ENCODE measurements at places on chromosomes 3 and 15.

DNA sequence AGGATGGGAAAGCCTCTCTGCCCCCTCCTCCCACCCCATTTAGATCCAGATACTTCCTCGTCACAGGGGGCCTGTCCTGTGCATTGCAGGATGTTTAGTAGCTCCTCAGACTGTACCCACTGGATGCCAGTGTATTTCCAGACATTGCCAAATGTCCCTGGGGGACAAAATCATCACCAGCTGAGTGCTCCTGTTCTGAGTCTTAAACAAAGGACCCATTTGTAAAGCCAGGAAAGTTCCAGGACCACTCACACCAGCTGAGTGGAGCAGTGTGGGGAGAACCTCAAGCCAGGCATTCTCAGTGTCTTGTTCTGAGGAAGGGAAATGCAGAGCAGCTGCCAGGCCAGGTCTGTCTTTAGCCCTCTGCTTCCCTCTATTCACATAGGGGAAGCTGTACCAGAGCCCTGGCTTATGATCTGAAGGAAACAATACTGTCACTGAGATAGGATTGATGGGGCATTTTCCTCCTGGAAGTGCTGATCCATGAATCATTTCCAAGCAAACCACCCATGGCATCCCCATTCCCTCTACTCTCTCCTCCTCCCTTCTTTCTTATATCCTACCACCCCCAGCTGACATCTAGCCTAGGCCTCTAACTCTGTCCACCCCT lies 67.4 kb upstream of the MEX3B start:
- peak; percentile 31 for DNase-seq

GRCh38 chr3:20375302-20375701 lies 189.3 kb upstream of the SGO1 start:
- DNase-seq: no peak

DNA sequence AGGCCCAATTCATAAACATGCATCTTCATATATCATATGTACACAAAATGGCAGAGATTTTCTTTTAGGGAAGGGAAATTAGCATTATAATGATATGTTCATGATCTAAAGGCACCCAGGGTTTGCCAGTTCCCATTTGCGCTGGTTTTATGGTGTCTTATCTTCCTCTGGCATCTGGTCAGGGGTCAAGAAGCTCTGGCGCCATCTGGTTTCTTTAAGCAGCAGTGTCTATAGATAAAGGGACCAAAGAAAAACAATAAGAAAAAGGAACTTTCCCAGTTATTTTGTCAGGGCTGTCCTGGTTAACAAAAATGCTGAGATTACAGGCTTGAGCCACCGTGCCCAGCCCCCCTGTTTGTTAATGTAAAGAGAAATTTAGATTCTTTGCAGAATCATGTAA lies 3.3 kb upstream of the DCP1A start:
- no peak for DNase-seq

- no peak for DNase-seq
Observed at GRCh38 chr15:74130849-74131627, 652 bp downstream of the ISLR2 start.

- DNase-seq: no peak
Observed at GRCh38 chr3:154973851-154974250, 106.3 kb upstream of the MME start.

DNA sequence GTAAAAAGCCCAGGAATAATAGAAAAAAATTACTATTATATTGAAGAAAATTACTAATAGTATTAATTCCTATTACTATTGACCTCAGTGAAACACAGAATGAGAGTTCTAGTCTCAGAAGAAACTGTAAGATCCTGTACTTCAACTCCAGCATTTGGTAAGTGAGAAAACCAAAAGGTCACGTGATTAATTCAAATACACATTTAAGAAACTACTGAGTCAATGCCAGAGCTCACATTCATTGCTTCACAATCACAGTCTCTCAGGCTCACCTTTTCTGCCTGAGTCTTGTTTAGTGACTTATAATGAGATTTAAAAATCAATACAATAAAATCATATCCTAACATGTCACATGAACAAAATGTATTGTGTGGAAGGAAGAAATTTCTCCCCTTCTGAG lies 556.1 kb downstream of the FGF12 start:
- no peak for DNase-seq

DNA sequence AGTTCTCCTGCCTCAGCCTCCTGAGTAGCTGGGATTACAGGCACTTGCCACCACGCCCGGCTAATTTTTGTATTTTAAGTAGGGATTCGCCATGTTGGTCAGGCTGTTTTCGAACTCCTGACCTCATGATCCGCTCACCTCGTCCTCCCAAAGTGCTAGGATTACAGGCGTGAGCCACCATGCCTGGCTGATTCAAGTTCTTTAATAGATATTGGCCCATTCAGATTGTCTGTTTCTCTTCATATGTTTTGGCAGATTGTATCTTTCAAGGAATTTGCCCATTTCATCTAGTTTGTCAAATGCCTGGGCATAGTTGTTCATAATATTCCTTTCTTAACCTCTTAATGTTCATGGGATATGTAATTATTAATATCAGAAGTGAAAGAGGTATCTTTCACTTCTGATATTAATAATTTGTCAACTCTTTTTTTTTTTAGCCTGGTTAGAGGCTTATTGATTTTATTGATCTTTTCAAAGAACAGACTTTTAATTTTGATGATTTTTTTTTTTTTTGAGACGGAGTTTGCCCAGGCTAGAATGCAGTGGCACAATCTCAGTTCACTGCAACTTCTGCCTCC lies 40.2 kb upstream of the ZFAND6 start:
- no peak for DNase-seq

- no peak for DNase-seq
Observed at GRCh38 chr15:76636059-76636458, 269.1 kb downstream of the SCAPER start.

- no peak for DNase-seq
Observed at GRCh38 chr3:127884041-127884440, 31.0 kb upstream of the KBTBD12 start.

All from hepatic stellate cell (primary cell).